ENCODE measurements at places on chromosomes 2 and 18.

- DNase-seq: peak; percentile 51
Observed at GRCh38 chr2:205947621-205948495, 138.1 kb downstream of the INO80D start.

GRCh38 chr18:26813043-26813442, 52.5 kb downstream of the AQP4 start:
- no peak for DNase-seq

DNA sequence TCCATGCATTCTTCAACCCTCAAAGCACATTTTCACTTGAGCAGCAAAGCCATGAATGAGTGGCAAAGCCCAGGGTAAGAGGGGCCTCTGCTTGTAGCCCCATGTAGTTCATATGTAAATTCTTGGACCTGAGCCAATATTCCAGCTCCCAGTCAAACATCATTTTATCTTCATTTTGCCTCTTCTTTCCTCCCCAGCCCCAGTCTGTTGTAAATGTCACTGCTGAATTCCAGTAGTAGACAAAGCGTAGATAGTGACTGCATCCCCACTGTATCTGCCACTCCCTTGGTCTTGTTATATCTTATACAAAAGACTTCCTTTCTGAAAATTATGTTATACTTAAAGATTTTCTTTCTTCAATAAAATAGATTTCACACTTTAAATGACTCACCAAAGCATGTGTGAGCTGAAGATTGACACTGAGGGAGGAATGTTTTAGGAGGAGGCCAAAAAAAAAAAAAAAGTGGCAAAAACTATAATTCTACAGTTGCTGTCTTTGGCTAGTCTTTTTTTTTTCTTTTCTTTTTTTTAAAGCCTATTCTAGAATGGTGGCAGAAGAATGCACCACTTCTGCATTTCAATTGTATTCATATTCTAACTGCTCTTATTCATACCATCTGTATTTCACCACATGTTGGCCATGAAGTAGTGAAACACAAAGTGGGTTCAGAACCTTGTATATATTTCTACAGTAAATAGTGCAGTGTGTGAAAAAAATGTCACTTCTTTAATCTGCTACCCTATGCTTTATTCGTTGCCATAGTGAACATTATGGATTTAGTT, 306.1 kb downstream of the CPS1 start:
- DNase-seq: no peak

- DNase-seq: no peak
Observed at GRCh38 chr2:71746946-71747501, 293.7 kb downstream of the DYSF start.

DNA sequence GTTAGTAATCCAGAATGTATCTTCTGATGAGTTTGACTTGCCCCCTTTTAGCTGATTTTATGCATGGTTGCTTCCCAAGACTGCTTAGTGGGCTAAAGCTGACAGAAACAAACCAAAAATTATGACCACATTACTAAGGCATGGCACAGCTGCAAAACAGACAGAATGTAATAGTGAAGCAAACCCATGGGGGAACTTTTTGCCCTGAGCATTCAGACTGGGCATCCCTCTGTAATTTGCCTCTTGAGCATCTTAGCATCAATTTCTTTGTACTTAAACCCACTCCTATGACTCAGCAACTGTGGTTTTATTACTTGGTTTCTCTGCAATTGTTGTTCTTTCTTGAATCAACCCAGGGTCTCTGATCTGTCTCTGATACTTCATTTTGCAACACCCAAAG, 487.3 kb upstream of the DCC start:
- no peak for DNase-seq

DNA sequence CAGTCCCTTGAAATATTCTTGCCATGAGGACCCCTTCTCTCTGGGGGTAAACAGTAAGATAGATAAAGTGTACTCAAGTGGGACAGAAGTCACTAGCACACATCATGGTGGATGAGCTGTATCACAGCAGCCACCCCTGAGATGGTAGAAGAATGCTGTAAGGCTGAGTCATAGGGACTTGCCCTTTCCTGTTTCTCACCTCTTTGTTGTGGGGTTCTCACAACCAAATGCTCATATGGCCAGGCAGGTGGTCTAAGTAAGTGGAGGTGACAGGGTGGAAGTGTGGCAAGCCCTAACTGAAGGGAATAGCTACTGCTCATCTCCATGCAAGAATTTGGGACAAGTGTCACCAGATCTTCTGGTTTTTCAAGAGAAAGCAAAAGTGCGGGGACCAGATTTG, 202.7 kb upstream of the SLC14A2 start:
- no peak for DNase-seq

DNA sequence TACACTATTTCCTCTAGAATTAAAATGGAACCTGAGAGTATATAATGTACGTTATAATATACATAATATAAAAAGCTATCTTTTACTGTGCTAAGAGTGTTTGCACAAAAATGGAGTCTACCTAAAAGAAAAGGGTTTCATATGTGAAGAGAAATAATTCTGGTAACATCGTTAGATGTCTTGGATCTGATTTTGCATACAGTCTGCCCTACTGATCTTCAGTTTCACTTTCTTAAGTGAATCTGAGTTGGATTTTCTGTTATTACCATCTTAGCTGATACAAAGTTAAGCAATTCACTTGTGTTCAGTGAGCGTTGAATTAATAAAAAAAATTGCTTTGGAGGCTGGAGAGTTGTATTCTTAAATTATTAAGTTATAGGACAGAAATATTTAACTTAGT, 502.1 kb upstream of the TMEFF2 start:
- no peak for DNase-seq

GRCh38 chr2:70089220-70089982, 2.1 kb downstream of the PCBP1 start:
- DNase-seq: no peak

GRCh38 chr18:41936471-41937134, 18.4 kb upstream of the PIK3C3 start:
- DNase-seq: no peak

- DNase-seq: no peak
Observed at GRCh38 chr2:148042219-148042618, 21.3 kb downstream of the MBD5 start.

DNA sequence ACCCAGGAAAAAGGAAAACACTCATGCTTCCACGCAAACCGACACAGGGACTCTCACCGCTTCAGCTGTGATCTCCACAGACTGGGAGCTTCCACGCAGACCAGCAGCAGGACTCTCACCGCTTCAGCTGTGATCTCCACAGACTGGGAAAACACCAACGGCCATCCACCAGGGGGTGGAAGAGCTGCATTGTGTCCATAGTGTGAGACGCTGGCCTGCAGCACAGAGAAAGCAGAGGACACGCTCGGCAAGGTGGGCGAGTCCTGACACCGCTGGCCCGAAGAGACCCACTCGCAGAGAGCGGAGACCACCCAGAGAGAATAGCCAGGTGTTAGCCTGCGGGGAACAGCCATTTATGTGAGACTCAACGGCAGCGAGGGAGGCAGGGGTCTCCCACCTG, 42.5 kb upstream of the NFATC1 start:
- DNase-seq: no peak

- DNase-seq: no peak
Observed at GRCh38 chr2:238489431-238489830, 62.7 kb downstream of the ASB1 start.

GRCh38 chr18:57627488-57627887, 5.9 kb upstream of the NARS1 start:
- no peak for DNase-seq

- DNase-seq: no peak
Observed at GRCh38 chr2:10762651-10763460, 41.4 kb downstream of the ATP6V1C2 start.

DNA sequence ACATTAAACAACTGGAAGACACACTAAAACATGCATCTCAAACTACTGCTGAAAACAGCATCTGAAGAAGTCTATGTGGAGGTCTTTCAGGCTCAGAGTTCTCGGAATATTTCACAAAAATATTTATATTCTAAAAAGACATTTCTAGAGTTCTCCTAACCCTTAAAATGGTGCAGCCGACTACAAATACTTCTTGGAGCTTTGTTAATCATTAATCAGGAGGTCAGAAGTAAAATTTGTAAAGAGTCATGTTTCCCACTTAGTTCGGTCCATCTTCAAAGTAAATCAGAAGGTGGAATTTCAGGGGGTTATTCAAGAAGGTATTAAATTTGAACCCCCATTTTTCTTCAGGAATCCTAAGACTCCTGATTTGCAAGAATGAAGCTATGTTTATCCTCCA, 72.7 kb downstream of the FAM228A start:
- DNase-seq: no peak

DNA sequence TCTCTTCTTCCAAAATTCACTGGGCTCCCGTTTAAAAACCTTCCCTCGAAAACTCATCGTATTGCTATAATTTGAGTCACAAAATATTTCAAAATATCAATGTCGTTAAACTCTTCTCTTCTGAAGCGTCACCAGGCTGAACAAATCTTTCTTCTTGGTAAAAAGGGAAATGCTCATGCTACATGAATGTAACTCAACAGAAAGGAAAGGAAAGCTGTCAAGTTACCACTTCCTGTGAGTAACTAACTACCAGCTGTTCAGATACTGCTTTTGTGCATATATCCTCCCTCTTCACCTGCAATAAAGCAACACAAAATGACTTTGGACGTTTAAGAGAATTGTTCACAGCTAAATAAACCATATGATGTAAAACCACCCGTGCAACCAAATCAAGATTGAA, 95.4 kb downstream of the DOCK10 start:
- peak; percentile 81 for DNase-seq

DNA sequence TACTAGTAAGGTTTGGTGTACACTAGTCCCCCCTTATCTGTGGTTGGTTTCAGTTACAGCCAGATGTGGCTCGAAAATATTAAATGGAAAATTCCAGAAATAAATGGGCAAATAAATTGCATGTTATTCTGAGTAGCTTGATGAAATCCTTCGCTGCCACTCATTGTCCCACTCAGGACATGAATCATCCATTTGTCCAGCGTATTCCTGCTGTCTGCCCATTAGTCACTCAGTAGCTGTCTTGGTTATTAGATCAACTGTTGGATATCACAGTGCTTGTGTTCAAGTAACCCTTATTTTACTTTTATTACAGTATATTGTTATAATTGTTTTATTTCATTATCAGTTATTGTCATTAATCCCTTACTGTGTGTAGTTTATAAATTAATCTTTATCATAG, 21.7 kb downstream of the ZDBF2 start:
- no peak for DNase-seq

GRCh38 chr2:178392215-178392614, 58.8 kb downstream of the PRKRA start:
- no peak for DNase-seq

Measured in CD4-positive, alpha-beta T cell treated with Interleukin-4 for 4 hours (primary cell).